Stimulated activated CD4-positive, alpha-beta T cell treated with anti-CD3 and anti-CD28 coated beads, TNF-alpha, amount 100 ng/mL, for 48 hours (primary cell): ENCODE measurements at places on chromosomes 3 and 15.

GRCh38 chr3:189563853-189564563, 67.2 kb upstream of the TP63 start:
- DNase-seq = peak; percentile 10

DNA sequence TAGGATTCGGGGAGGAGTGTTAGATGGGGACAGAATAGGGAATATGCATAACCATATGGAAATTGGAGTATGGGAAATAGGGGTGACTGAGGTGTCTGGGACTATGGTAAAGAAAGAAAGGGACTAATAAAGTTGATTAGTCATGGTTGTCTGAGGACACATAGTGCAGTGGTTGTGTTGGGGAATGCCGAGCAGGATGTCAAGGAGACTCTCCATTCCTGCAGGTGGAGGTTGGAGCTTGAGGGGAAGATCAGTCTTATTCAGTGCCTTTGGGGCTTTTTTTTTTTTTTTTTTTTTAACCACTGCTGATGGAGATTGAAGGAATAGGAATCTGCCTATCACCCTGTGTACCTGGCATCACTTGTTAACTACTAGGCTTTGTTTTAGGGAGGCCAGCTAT, 10.8 kb downstream of the NMD3 start:
- DNase-seq = no peak

DNA sequence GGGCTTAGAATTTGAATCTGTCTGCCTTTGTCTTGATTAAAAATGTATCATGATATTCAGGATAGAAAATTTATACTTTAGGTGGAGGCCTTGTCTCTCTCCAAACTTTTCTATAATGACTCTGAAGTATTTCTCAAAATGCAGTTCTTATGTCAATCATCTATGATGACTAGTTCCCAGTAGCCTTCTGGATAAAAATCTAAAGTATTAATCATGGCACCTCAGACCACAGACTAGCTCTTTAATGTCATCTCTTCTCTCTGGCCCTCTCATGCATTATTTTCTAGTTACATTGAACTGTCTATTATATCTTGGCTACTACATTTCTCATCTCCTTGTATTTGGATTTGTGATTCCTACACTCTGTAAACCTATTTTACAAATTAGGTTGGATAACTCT, 96.9 kb downstream of the ZPLD1 start:
- no peak for DNase-seq

DNA sequence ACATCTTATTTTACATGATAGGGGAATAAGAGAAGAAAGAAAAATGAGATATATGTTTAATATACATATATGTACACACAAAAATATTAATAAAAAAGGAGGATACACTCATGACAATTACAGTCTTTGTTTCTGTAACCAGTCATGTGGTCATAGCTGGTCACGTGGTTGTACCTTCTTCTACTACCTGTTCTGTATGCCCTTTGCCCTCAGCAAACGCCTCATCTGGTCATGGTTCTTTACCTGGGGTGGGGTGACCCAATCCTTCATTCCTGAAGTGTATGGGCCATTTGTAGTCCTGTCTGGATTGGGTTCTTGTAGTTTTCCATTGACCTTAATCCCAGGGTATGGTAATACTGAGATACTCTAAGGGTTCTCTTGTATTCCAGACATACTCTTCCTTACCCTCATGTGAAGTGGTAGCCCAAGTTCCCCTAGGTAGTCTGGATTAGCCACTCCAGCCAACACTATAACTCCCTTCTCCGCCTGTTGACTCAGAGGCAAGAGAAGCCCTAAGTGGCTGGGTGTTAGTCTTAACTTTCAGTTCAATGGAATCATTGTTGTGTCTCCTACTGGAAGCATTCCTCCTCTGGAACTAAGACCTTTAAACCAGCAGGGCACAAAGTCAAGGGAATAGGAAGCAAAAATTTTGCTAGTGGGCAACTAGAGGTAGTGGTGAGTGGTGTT, 47.3 kb upstream of the FAM3D start:
- DNase-seq = no peak

DNA sequence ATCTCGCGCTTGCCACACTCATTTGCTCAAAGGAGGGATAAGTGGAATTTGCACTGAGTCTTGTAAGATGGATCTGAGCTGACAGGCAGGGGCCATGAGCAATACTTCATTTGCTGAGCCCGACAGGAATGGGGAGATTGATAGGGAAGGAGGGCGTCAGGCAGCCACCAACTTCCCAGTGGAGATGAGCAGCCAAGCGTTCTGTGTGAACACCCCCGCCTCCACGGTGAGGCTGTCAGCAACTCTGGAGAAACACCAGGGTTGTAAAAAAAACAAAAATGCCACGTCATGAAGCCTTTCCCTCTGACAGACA, 36.8 kb downstream of the TLE3 start:
- DNase-seq = no peak

DNA sequence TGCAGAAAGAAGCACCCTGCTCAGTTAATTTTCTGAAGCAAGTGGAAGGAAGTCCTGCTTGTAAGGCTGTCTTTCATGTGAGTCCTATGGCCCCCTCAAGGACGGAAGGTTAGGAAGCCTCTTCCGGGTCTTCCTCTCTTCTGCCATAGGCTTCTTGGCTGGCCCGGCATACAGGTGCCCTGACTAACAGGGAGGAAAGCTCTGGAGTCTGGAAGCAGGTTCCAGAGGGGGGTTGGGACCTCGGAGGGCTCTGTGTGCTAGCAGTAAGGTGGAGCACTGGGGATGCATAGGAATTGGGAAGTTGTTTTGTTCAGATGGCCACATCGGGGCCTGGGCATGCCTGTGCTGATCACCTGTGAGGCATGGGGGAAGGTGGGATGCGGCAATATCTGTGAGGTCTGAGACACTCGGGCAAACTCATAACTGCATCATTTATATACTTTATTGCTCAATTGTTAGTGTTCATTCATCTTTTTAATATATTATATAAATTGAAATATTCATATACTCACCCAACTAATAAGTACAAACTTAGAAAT, 49.6 kb downstream of the TRAK1 start:
- no peak for DNase-seq

- DNase-seq = no peak
Observed at GRCh38 chr3:190119461-190120268, 1.0 kb downstream of the P3H2 start.

DNA sequence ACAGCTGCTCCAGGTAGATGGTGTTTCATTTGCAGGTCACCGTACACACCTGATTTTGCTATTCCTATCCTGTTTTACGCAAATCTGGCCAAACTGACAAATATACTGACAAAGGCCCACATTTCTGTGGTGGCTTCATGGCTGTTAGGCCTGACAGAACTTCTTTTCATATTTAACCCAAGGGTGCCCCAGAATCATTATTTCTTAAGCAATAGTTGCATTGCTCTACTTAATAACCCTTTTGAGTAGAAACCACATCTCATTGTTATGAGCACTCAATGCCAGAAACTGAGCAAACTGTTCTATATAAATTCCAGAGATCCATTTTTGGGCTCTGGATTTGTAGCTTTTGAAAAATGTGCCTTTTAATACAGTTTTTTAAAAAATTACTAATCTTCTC, 19.4 kb downstream of the ASTE1 start:
- DNase-seq = no peak

DNA sequence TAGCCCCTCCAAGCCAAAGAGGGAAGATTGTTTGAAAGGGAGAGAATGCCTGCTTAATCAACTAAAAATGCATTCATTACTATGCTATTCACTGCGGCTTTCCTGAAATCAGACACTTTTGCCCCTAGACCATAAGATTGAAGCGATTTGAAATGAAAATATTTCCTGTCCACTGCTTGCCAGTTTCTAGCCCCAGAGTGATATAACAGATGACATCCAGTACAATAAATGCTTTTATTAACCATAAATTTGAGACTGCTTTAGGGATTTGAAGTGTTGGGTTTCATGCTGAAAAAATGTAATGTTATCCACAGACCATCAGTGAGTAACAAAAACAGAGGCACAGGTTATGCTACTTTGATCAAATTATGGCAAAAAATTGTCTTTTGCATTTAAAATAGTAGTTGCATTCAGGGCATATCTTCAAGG, 14.1 kb downstream of the IL17RD start:
- DNase-seq = no peak

GRCh38 chr15:98311566-98312188, 336.7 kb upstream of the IGF1R start:
- peak; percentile 67 for DNase-seq

GRCh38 chr15:35519541-35520149, 26.3 kb downstream of the DPH6 start:
- no peak for DNase-seq

GRCh38 chr3:111588527-111588926, 6.6 kb downstream of the ZBED2 start:
- no peak for DNase-seq
